ENCODE measurements at places on chromosomes 4 and X. TPM values are rescaled to one million over a fixed set of nuclear protein-coding genes. Genes with fewer than 3 reads are reported as not detected.
A peak's percentile ranks its signal among the peaks of the same experiment; 100 is the strongest.

DNA sequence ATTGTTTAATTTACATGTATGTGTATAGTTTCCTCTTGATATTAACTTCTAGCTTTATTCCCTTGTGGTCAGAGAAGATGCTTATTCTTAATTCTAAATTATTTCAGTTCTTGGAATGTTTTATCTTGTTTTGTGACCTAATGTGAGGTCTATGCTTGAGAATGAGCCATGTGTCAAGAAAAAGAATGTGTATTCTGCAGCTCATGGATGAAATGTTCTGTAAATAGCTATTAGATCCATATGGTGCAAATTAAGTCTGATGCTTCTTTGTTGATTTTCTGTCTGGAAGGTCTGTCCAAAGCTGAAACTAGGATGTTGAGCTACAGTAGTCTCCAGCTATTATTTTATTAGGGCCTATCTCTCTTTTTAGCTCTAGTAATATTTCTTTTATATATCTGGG is 187.3 kb upstream of the RASGEF1B start:
- no peaks in the 10 kb centered on the region for H3K4me1 ChIP-seq
- DNase-seq: no peak
- H3K27ac ChIP-seq: no peak overlapping the region
- H3K4me3 ChIP-seq: no peak overlapping the region
- H3K27me3 ChIP-seq: no peaks in the 10 kb centered on the region

DNA sequence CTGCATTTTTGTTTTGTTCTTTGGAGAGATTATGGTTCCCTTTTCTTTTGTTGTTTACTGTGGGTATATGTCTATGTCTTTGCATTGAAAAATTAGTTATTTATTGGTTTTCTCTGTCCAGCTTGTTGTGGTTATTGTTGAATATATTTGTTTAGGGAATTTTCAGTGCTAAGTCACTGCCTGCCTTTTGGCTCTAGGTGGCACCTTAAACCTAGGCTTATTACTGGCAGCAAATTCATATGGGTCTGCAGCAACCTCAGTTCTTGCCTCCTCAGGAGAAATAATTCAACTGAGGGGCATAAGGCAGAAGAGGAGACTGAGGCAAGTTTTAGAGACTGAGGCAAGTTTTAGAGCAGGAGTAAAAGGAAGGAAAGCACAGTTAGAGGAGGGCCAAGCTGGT is 1157.3 kb upstream of the AGA start:
- H3K4me3 ChIP-seq: no peak overlapping the region
- no peak overlapping the region for H3K27ac ChIP-seq
- no peaks in the 10 kb centered on the region for H3K4me1 ChIP-seq

DNA sequence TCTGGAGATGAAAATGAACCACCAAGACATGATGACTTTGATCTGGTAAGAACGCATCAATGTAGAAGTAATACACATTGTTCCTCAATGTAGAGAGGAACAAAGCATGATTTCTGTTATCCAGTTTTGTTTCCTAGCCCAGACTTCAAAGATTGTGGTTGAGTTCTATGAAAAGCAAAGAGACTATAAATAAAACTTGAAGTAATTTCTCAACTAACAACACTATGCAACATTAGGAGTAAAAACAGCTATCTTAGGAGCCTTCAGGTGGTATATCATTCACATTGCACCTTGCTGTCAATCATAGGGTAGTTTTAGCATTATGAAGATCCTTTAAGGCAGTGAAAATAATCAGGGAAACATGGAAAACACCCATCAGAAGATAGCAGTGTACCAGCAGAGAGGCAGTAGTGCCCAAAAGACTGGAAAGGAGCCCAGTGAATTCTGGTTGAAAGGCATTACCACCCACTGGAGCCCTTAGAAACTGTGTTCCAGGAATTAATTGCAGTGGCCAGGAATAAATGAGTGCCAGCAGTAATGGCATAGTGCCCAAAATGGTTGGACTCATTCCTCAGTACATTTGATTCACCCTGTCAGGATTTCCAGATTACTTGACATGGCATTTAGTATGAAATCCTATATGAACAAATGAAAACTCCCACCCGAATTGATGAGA is 300.7 kb upstream of the CXXC4 start:
- no peak overlapping the region for H3K27ac ChIP-seq
- H3K4me3 ChIP-seq: no peak overlapping the region
- no peak for DNase-seq
- no peaks in the 10 kb centered on the region for H3K27me3 ChIP-seq
- H3K4me1 ChIP-seq: no peaks in the 10 kb centered on the region

GRCh38 chrX:75911716-75912115 is 126.7 kb upstream of the MAGEE2 start:
- no peaks in the 10 kb centered on the region for H3K27me3 ChIP-seq
- no peak overlapping the region for H3K27ac ChIP-seq
- H3K36me3 ChIP-seq: no peaks in the 10 kb centered on the region
- no peaks in the 10 kb centered on the region for H3K4me1 ChIP-seq
- no peak for DNase-seq

DNA sequence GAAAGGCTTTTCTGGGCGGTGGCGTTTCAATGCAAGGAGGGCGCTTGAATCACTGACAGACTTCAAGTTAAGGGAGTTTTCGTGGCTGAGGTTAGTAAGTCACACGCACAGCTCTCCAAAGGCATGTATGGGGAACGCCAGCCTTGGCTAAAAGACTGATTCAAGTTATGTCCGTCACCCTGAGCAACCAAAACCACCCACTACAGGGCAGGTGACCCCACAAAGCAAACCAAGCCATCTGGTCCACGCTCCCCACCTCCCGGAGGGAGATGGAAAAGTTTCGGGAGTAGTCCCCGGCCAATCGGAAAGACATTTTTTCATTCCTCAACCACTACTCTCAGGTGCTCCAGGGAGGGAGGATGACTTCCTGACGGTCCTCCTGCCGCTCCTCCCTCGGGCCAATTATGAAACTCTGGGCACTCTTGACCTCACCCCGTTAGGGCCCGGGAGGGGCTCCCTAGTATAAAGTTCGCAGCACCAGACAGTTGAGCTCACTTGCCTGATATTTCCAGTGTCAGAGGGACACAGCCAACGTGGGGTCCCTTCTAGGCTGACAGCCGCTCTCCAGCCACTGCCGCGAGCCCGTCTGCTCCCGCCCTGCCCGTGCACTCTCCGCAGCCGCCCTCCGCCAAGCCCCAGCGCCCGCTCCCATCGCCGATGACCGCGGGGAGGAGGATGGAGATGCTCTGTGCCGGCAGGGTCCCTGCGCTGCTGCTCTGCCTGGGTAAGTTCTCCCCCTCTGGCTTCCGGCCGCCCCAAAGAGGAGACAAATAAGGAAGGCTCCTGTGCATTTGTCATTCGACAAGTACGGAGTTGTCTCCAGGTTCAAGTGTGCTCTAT is at the start of gene EREG:
Gene EREG, plus strand, starts transcription at position 494 of the 840 bp plus-strand sequence. Its CDS starts 164 bp downstream, at position 658.
- DNase-seq: no peak
- H3K4me3 ChIP-seq: peak within 1 kb of the TSS; percentile 48
- no peaks in the 10 kb centered on the region for H3K27me3 ChIP-seq
- H3K36me3 ChIP-seq: no peaks in the 10 kb centered on the region
- H3K4me1 ChIP-seq: no peaks in the 10 kb centered on the region

ASB12 gene
- 0.85 TPM for total RNA-seq

DNA sequence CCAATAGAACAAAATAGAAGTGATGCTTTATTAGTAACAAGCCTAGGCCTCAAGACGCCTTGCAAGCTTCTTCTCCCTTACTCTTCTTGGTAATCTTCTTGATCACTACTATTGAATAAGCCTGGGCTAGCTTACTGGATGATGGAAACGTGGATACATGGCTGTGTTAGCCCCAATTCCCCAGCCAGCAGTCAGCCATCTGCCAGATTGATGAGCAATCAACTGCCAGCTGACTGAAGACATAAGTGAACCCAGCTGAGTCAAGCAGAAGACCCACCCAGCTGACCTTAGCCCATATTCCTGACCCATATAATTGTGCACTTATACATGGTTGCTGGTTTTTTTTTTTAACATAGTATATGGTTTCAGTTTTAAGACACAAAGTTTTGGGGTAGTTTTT is 130.4 kb downstream of the DHX15 start:
- H3K27ac ChIP-seq: no peak overlapping the region
- no peaks in the 10 kb centered on the region for H3K27me3 ChIP-seq
- no peaks in the 10 kb centered on the region for H3K36me3 ChIP-seq
- H3K4me1 ChIP-seq: no peaks in the 10 kb centered on the region
- H3K4me3 ChIP-seq: no peak overlapping the region

GRCh38 chrX:154371017-154371788 is 3.2 kb downstream of the FLNA start:
- no peaks in the 10 kb centered on the region for H3K4me1 ChIP-seq
- peak; percentile 97 for DNase-seq
- H3K27me3 ChIP-seq: no peaks in the 10 kb centered on the region

- H3K27me3 ChIP-seq: no peaks in the 10 kb centered on the region
- no peak overlapping the region for H3K4me3 ChIP-seq
- H3K4me1 ChIP-seq: no peaks in the 10 kb centered on the region
- H3K27ac ChIP-seq: no peak overlapping the region
- DNase-seq: no peak
- no peaks in the 10 kb centered on the region for H3K36me3 ChIP-seq
These were observed 48.7 kb upstream of the SRD5A3 start for GRCh38 chr4:55297346-55297745.

NAA11 gene
- not detected for total RNA-seq

TRMT2B gene
- total RNA-seq: 19.1 TPM

SYN1 gene
- 6.4 TPM for total RNA-seq

DNA sequence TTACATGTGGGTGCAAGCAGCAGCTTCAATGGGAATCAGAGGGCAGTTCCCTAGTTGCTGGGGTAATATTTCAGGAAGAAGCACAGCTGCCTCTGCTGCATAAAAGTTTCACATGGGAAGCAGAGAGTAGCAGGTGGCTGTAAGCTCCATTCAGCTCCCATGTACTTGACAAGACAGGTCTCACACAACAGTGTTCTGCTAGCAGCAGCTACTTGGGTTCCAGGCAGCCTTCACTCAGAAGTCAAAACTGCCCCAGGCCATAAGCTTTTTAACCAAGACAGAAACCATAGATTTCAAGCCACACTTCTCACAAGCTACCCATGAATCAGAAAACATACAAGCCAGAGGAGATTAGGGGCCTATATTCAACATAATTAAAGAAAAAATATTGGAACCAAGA is 41.4 kb upstream of the SPIN2A start:
- no peaks in the 10 kb centered on the region for H3K27me3 ChIP-seq
- H3K4me3 ChIP-seq: no peak overlapping the region
- H3K27ac ChIP-seq: no peak overlapping the region

DNA sequence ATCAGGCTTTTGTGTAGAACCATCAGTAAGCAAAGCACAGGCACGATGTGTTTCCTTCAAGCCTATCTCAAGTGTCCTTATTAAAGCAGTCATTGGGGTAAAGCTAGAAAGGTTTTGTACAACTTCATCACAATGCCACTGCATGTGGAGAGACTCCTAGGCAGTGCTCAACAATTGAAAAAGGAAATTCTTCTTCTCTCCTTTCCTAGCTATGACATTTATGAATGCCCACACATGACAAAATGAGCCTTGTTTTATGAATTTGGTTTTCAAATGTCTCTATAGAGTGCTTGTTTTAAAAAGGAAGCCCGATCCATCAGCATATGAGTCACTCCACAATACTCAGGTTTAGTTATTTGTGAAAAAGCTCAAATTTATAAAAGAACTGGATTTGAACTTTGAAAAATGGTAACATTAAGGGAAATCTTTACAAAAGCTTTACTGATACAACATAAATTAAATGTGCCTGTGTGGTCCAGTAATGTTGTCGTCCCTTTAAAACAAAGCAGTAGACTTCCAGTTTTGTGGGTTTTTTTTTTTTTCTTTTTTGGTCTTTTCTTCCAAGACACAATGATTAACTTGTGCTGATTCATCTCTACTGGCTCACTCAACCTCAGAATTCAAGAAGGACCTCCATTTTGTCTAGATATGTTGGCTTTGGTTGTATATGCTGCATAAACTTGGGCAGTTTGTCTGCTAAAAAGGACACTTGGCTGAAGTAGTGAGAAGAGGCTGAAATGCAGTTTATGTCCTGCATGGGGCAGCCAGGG is 273.8 kb downstream of the GASK1B start:
- no peaks in the 10 kb centered on the region for H3K36me3 ChIP-seq
- H3K27ac ChIP-seq: no peak overlapping the region
- H3K27me3 ChIP-seq: no peaks in the 10 kb centered on the region
- H3K4me1 ChIP-seq: no peaks in the 10 kb centered on the region
- no peak overlapping the region for H3K4me3 ChIP-seq

AFM gene
- total RNA-seq: not detected

DNA sequence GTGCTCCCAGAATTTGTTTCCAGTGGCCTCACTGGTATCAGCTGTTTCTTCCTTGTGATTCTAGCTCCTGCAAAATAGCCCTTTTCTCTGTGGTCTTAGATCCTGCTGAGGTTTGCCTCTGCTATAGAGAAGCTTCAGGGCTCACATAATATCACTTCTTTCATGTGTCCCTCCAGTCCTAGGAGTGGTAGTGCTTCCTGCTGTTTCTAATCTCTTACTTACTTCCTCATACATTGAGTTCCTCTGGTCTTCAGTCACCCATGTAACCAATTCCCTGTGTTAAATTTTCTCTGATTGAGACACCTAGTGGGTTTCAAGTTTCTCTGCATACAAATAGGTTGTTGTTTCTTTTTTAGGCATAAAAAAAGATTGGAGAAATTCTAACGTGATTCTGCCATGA is 1567.9 kb downstream of the ARAP2 start:
- no peak overlapping the region for H3K4me3 ChIP-seq
- no peak for DNase-seq
- H3K27me3 ChIP-seq: no peaks in the 10 kb centered on the region
- H3K4me1 ChIP-seq: no peaks in the 10 kb centered on the region

DNA sequence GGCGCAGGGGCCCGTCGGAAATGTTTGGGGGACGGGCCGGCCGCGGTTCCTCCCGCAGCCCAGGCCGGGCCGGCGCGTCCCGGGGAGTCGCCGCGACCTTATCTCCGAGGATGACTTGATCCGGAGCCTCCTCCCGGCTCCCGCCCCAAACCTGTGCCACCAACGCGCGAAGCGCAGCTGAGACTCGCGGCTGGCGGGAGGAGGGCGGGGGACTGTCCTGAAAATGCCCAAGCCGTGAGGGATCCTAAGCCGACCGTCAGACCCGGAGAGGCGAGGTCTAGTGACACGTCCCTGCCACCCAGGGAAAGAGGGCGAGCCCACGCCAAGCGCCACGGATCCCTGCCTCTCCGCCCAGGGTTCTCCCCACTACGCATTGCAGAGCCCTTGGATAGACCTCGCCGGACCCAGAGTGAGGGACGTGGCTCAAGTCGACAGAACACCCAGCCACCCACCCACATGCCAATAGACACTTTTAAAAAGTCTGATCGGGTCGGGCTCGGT is 26.9 kb downstream of the UTP14A start:
- peak overlapping the region; percentile 48 for H3K27ac ChIP-seq
- H3K4me1 ChIP-seq: no peaks in the 10 kb centered on the region
- H3K4me3 ChIP-seq: peak overlapping the region; percentile 38
- DNase-seq: no peak

DNA sequence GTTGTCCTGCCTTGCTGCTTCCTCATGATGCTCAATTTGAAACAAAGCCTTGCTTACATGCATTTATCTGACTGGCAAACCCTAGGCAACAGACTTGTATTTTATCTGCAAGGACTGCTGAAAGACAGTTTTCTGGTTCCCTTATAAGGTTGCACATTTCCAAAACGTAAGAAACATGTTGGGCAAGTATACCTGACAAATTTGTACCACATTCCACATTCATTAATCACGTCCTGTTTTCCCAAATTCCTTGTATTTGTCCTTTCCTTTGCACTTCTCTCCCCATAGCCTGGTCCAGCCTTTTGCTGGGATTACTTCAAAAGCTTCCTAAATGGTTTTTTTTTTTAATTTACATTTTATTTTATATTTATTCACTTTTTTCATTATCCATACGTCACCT is 310.1 kb downstream of the PPP3CA start:
- no peaks in the 10 kb centered on the region for H3K36me3 ChIP-seq
- H3K27me3 ChIP-seq: no peaks in the 10 kb centered on the region
- DNase-seq: no peak
- H3K4me1 ChIP-seq: no peaks in the 10 kb centered on the region
- no peak overlapping the region for H3K4me3 ChIP-seq
- H3K27ac ChIP-seq: no peak overlapping the region

RXFP1 gene
- not detected for total RNA-seq
